T1000 (cell line): ENCODE measurements at places on chromosomes 1 and 21.

GRCh38 chr1:111488669-111489068, 14.8 kb downstream of the ADORA3 start:
- no peak for DNase-seq

DNA sequence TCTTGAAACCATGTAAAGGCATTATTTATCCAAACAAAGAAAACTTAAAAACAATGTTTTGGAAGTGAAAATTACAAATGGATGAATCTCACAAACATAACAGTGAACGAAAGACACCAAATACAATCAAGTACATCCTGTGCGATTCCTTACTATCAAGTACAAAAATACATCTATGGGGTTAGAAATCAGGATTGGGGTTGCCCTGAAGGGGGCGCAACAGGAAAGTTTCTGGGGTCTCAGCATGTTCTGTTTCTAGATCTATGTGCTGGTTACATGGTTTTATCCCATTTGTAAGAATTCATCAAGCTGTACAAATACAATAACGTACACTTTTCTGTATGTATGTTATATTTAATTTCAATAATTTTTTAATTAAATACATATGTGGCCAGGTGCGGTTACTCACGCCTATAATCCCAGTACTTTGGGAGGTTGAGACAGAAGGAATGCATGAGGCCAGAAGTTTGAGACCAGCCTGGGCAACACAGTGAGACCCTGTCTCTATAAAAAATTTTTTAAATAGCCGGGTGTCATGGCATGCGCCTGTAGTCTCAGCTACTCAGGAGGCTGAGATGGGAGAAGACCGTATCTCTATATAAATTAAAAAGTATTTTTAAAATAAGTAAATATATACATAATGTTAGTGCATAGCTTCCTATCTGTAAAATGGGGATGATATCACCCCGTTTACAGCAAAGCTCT, 121.5 kb upstream of the SOD1 start:
- no peak for DNase-seq

- DNase-seq: no peak
These were observed 26.1 kb downstream of the PROK1 start for GRCh38 chr1:110477041-110477440.

GRCh38 chr1:28144203-28145135, 32.0 kb downstream of the PTAFR start:
- peak; percentile 52 for DNase-seq
